ENCODE measurements at places on chromosomes 2 and 18.

- no peak for DNase-seq
These were observed 52.3 kb downstream of the RAB27B start for GRCh38 chr18:54880395-54881105.

DNA sequence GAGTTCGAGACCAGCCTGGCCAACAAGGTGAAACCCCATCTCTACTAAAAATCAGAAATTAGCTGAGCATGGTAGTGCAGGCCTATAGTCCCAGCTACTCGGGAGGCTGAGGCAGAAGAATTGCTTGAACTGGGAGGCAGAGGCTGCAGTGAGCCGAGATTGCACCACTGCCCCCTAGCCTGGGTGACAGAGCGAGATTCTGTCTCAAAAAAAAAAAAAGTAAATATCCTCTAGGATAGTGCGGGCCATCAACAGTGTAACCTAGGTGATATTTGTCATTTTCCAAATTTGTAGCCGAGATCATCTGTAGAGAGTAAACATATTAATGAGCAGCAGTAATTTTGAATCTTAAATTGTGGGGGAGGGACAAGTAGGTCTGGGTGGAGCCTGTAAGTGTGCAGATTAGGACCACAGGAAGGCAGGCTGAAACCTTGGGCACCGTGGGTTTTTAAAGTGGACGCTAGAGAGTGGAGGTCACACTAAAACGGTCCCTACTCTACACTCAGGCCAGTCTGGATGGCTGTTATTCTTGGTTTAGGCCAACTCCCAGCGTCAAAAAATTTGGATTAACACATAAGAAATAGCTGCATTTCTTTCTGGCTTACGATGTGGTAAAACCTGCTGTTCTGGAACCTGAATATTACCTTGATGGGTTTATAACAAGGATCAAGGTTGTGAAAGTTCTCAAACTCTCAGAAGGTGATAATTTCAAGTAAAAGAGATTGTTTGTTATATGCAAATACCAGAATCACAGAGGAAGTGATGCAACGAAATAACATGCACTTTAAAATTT lies 22.7 kb upstream of the TET3 start:
- DNase-seq: no peak

- no peak for DNase-seq
These were observed 212.4 kb upstream of the STK17B start for GRCh38 chr2:196383799-196384198.

GRCh38 chr2:60973705-60974104 lies 43.8 kb upstream of the PEX13 start:
- DNase-seq: no peak

GRCh38 chr18:7470101-7470500 lies 97.0 kb upstream of the PTPRM start:
- no peak for DNase-seq

DNA sequence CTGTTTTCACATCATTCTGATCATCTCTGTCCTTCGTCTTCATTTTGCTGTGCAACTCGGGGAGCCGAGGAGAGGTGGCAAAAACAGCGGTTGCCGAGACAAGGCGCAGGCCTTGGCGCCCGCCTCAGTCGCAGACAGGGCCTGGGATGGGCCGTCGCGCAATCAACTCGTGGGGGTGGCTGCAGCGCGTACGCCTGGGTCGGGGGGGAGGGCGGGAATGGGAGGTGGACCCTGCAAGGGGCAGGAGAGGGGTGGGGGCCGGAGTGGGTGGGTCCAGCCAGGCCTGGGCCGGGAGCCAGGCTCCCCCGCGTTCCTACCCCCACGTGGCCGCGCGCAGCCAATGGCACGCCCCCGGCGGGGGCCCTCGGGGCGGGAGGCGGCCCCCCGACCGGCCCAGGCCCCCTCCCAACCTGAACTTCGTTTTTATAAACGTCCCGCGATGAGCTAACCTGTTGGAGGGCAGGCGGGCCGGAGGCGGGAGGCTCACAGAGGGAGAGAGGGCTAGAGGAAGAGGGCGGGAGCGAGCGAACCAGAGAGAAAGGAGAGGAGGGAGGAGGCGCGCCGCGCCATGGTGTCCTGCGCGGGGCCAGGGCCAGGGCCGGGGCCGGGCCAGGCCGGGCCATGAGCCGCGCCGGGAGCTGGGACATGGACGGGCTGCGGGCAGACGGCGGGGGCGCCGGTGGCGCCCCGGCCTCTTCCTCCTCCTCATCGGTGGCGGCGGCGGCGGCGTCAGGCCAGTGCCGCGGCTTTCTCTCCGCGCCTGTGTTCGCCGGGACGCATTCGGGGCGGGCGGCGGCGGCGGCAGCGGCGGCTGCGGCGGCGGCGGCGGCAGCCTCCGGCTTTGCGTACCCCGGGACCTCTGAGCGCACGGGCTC lies at the start of gene HOXD13:
Gene HOXD13 (plus strand): TSS at position 452 of the 875 bp plus-strand sequence. CDS start 170 bp downstream, at position 622.
- no peak for DNase-seq

- DNase-seq: no peak
These were observed 32.5 kb upstream of the OTOF start for GRCh38 chr2:26510344-26510973.

GRCh38 chr2:109636317-109636716 lies 22.2 kb downstream of the SOWAHC start:
- DNase-seq: no peak

DNA sequence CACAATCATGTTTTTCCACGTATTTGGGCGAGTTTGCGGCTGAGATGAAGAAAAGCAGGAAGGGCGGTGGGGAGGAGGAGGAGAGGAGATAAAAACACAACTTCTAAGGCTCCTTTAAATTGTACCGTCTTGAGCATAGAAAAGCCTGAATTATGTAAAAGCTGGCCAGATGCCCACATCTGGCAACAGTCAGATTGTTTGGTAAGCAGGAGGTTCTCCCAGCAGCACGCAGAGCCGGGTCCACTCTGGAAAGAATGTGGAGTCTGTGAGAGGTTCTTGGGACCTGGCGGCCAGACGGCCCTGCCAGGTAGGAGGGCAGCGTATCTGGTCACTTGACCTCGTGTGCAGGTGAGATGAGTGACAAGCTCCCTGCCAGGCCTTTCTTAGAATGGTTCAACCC lies 215.3 kb upstream of the APCDD1 start:
- no peak for DNase-seq

GRCh38 chr2:223980803-223981202 lies 23.5 kb downstream of the MRPL44 start:
- no peak for DNase-seq

DNA sequence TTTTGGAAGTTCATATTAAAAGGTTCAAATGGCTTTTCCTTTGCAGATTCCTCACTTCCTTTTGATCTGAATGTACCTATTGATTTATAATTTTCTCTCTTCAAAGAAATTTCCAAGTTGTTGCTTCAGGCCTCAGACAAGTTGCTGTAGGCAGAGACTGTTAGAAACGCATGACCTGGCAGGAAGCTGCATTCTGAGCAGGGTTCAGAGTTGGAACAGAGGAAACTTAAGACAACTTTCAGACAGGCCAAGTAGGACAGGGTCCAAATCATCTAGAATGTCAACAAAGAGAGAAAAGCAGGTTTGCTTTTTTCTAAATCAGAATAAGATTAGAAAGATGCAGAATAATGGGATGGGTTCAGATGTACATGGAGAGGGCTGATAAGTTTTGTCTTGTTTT lies 416.3 kb downstream of the LRP1B start:
- no peak for DNase-seq

DNA sequence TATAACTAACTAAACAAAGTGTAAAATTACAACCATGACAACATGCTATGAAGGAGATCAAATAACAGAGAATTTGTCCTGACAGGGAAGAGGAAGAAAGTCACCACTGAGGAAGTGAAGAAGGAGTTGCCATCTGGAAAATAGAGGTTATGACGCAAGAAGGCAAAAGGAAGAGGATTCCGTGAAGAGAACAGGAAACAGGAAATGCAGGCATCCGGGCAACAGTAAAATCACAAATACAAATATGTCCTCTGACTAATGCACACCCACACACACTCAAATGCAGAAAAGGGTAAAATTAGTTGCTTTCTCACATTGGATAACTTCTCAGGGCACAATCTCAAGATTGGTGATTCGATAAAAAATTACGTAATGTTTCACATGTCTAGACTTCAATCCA lies 278.4 kb downstream of the TMX3 start:
- DNase-seq: no peak

GRCh38 chr18:12287684-12288402 lies 20.2 kb upstream of the TUBB6 start:
- DNase-seq: no peak

DNA sequence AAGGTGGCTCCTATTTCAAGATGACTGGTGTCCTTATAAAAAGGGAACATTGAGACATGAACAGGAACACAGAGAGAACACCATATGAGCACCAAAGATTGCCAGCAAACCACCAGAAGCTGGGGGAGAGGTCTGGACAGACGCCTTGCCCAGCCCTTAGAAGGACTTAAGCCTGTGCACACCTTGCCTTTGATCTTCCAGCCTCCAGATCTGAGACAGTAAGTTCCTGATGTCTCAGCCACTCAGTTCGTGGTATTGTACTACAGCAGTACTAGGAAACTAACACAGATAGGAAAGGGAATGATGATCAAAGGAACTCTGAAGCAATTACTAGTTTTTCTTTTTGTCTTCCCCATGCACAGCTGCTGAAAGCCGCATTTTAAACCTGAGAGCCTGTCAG lies 137.3 kb upstream of the FHL2 start:
- DNase-seq: no peak

GRCh38 chr2:214180071-214180470 lies 230.8 kb upstream of the VWC2L start:
- no peak for DNase-seq

- DNase-seq: no peak
These were observed 215.2 kb upstream of the NT5C1B start for GRCh38 chr2:18804536-18804935.

- DNase-seq: no peak
These were observed 21.2 kb downstream of the NPPC start for GRCh38 chr2:231905026-231905425.

DNA sequence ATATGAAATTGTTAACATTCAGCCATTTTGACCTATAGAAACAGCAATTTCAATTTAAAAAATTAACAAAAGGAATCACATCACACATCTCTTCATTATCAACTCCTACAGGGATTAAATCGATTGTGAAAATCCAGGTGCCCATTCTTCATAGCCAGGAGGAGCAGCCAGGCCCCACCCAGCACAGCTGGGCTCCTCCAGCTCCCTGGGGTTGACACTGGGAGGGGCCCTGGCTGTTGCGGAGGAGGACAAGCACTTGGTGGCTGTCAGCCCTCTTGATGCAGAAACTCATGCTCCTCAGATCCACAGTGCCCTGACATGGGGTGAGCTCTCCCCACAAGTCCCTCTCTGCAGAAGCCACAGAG lies 99.8 kb downstream of the FAM210A start:
- no peak for DNase-seq

GRCh38 chr2:136104977-136105376 lies 13.0 kb downstream of the CXCR4 start:
- DNase-seq: no peak
